ENCODE measurements at places on chromosomes 4 and X.
A peak's percentile ranks its signal among the peaks of the same experiment; 100 is the strongest.

DNA sequence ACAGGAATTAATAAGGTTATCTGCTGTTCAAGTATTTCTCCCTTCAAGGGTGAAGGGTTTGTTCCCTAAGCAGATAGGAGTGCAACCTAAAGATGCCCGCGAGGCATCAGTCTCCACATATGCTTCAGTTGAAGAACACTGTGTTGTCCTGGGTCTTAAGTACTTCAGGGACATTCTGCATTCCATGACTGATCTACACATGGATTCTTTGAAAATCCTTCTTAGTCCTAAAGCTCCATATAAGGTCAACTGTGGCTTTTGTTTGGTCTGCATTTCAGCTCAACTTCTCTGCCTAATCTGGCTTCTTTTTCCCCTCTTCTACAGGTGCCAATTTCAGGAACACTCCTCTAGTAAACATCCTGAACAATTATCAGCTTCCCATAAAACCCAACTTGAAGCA lies 21.8 kb upstream of the CTSO start:
- DNase-seq: no peak

- DNase-seq: no peak
These were observed 2.7 kb downstream of the SPON2 start for GRCh38 chr4:1169691-1170096.

DNA sequence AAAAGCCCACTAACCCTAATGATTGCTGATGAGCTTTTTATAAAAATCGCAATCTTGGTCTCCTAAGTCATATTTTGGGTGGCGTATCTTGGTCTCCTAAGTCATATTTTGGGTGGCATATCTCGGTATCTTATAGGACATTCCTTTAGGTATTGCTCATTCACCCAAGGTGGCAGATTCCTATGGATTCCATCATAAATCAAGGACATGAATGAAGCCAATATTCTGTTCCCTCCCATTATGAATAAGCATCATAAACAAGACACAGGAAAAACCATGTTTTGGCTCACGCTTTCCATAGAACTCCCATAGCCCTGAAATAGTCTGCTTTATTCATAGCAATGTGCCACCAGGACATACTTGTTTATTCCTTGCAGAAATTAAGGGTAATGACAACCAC lies 95.0 kb upstream of the CD99 start:
- no peak for DNase-seq

GRCh38 chr4:79044141-79044659 lies 105.0 kb upstream of the PAQR3 start:
- no peak for DNase-seq

GRCh38 chrX:101482296-101482695 lies 3.0 kb upstream of the ARMCX4 start:
- no peak for DNase-seq

DNA sequence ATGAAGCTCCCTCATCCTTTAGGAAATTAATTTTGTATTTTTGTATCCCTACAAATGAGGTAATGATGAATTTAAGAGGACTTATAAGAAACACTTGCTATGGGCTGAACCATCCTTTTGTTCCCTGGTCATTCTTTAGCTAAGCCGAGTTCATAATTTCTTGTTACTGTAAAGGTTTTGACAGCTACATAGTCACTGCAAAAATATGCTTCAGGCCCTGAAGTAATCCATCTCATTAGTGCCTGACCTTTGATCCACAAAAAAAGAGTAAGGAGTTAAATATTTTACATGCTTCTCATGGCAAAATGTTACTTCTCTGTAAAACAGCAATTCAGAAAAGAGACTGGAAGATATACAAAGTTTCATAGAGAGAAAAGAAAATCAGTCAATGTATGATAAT lies 290.6 kb upstream of the SLIT2 start:
- DNase-seq: no peak

- DNase-seq: no peak
These were observed 94.5 kb upstream of the GALNTL6 start for GRCh38 chr4:171718665-171719064.

- no peak for DNase-seq
These were observed 83.4 kb downstream of the UCHL1 start for GRCh38 chr4:41339812-41340809.

GRCh38 chr4:99821918-99822503 lies 5.4 kb downstream of the DAPP1 start:
- DNase-seq: no peak

DNA sequence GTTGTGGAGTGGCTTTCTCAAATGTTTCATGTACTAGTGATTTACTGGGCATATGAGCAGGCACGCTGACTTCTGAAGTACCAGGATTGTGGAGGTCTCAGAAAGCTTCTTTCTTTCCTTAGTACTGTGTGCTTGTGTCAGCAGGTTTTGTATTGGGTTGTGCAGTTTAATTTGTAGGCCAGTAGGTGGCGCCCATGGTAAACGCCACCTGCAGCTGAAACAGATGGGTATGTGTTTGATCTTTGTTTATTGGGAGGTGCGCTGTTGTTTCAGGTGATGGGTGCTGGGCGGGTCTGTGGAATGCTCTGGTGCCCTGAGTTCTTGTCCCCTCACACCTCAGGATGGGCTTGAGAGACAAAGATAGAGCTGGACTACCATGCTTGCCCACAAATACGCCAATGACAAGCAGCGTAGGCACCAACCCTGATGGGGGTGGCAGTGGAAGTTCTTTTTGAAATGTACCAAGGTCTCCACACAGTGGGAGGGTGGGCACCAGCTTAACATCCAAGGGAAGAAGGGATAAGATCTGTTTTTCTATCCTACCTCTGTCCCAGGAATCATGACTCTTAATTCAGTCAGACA lies 141.5 kb downstream of the RPS6KA6 start:
- no peak for DNase-seq

DNA sequence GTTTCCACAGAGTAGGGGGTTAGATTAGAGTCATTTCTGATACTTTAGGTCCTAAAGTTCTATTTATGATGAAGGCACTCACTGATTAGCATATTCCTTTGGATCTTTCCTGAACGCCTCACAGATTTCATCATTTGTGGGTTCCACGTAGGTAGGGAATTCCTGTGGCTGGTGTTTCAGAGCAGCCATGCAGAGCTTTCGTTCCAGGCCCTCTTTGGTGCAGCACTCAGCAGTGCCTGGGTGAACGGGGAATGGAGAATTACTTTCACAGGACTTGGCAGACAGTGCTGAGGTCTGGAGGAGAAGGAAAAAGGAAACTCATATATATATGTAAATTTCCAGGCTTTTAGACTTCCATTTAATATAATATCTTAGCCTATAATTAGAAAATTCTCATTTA lies 18.5 kb downstream of the GC start:
- DNase-seq: peak; percentile 20

DNA sequence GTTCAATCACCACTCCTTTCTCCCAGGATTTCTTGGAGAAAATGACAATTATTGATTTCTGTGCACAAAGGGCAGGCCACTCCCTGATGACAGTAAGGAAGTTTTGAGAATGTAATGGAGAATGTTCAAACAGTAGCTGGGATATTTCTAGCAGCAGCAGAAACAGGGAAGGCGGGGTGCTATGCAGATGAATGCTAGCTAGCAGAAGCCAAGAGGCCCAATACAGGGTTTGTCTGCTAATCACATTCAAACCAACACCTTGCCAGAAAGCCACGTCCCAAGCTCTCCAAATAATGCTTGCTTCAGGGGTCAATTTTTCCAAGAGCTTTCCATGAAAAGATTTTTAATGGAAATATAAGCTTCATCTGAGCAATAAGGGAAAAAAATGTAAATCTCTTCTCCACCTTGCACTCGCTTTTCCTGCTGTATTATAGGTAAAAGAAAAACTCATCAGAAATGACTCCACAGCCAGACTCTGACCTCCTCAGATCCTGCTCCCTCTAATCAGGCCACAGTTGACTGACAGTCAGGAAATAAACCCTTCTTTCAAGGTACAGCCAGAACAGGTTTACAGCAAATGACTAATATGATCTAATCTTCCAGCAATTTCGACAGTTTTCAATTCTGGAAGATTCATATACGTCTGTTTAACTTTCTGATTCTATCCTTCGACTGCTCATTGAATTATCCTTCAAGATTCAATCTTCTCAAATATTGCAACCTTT lies 84.7 kb upstream of the PCDH19 start:
- no peak for DNase-seq

GRCh38 chr4:125020089-125021034 lies 294.4 kb upstream of the FAT4 start:
- no peak for DNase-seq

- no peak for DNase-seq
These were observed 135.2 kb downstream of the EPHA5 start for GRCh38 chr4:65535113-65535512.

DNA sequence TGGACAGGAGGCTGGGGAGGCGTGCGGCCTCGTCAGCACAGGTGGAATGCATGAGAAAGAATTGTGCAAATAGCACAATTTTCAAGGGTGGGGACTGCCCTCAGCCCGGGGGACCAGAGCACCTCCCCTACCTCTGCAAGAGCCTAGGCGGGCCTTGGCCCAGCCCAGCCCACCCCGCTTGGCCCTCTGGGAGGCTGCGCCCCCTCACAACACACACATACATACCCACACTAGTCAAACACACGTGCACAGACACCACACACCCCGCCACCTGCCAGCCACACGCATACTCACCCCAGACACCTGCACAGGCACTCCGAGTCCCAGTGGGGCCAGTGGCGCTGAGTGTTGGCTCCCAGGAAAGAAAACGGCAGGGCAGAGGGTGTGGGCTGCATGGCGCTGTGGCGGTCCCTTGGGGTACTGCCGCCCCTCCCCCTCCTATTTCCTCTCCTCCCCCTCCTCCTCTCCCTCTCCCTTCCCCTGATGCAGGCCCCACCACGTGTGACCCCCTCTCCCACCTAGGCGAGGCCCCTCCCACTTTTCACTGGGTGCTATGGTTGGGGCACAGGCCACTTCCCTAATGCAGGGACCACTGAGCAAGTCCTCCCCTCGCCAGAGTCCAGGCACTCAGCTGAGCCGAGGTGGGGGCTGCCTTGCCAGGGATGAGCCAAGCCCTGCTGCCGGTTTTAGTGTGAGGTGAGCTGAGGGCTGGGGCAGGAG lies 84.5 kb downstream of the FAM53A start:
- no peak for DNase-seq

DNA sequence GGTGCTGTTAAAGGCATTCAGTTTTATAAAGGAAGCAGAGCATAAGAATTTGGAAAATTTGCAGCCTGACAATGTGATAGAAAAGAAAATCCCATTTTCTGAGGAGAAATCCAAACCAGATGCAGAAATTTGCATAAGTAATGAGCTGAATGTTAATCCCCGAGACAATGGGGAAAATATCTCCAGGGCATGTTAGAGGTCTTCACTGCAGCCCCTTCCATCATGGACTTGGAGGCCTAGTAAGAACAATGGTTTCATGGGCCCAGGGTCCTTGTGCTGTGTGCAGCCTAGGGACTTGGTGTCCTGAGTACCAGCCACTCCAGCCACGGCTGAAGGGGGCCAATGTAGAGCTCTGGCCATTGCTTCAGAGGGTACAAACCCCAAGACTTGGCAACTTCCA lies 542.7 kb upstream of the NR3C2 start:
- no peak for DNase-seq

All from non-pigmented ciliary epithelial cell (primary cell).